ENCODE measurements at places on chromosomes 4 and X.

GRCh38 chr4:17985832-17986231, 35.7 kb downstream of the LCORL start:
- DNase-seq, result no peak

- DNase-seq, result no peak
Measured at GRCh38 chrX:1536712-1537030, 314 bp downstream of the P2RY8 start.

GRCh38 chr4:74463123-74463522, 18.2 kb downstream of the AREG start:
- no peak for DNase-seq

DNA sequence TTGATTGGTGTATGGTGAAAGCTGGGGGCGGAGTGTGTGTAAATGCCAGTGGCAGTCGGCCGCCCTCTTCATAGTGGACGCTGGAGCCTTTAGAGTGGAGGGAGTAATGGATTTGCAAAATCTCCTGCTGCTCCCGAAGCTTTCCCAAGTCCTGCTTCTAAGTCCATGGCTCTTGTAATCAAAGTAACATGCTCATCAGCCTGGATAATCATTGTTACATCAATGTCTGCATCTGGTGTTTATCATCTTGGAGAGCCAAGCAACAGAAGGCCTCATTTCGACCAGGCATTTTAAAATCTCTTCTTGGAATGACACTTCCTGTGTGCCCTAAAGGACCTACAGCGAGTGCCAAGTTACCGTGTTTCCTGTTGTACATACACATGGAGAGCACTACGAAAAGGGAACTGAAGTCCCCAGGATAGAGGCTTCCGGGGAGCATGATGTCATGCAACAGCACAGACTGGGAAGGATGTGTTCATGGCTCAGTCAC, 32.2 kb downstream of the UNC5C start:
- no peak for DNase-seq

- DNase-seq, result no peak
Measured at GRCh38 chr4:40199999-40200874, 3.4 kb downstream of the RHOH start.

DNA sequence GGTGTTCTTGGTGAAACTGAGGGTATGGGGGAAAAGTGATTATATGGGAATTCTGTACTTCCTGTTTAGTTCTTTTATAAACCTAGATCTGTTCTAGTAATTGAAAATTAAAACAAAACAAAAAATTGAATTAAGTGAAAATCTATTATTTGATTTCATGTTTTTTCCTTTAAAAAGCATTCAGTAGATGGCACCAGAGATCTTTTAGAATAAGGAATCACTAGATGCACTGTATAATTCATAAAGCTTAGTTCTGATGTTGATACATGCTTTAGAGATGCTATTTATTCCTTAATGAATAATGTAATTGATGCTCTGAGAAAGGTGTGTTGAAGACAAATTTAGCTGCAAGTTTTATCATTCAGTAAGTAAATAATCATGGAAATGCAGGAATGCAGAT, 87.3 kb downstream of the LCORL start:
- no peak for DNase-seq

GRCh38 chrX:10325611-10326010, 168.8 kb downstream of the CLCN4 start:
- no peak for DNase-seq

GRCh38 chr4:14223461-14223860, 595.9 kb upstream of the BOD1L1 start:
- DNase-seq, result no peak

- DNase-seq, result no peak
Measured at GRCh38 chr4:133102043-133102442, 47.1 kb upstream of the PCDH10 start.

DNA sequence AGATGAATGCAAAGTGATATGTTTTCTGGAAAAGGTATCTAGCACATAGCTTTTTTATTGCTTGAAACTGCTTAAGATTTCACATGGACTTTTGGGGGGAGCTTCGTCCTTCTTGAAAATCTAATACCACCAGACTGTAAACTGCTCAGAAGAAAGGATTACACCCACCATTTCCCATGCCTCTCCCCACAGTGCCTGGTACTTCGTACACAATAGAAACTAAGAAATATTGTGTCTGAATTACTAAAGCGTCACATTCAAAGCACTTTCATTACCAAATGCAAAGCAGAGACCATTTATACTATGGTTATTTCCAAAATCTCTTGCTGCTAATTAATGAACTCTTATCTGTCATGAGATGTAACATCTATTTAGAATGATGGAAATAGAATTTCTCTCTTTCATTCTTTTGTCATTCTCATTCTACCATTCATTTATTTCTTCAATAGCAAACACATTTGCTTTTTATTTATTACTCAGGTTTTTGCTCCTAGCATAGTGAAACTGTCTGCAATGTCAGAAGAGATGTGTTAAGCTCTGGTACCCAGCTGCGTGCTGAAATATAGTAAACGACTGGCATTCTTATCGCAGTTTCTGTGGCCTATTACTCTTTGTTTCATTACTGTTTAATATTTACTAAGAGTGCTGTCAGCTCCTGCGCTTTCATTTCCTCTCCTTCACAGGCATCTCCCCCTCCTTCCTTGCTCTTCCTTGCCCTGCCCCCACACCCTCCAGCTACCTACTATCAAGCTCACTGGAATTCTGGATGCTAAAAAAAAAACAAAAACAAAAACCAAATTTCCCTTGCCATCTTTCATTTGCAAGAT, 51.4 kb upstream of the RAPGEF2 start:
- no peak for DNase-seq

GRCh38 chr4:174420316-174420715, 102.0 kb downstream of the HPGD start:
- no peak for DNase-seq

GRCh38 chr4:124183231-124183630, 529.3 kb downstream of the ANKRD50 start:
- DNase-seq, result no peak

GRCh38 chrX:78327370-78328086, at the start of gene CYSLTR1:
Gene CYSLTR1 (minus strand): TSS chrX:78327611. CDS start chrX:78273746, 53,865 bp downstream.
- DNase-seq, result no peak

DNA sequence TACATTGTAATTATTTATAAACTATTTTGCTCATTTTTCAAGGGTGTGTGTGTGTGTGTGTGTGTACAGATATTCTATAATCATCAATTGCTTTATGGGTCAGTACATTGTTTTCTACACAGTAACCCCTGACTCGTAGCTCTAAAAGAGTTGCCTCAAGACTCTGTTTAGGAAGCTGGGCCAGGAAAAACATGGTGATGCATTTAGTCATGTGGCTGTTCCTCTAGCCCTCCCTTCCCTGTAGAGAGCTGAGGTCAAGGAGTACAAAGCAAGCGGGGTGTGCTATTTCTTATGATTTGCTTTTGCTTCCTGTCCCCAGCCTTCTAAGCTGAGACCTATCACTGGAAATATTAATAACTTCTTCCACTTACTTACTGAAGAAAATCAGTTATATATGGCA, 34.8 kb upstream of the SPANXD start:
- no peak for DNase-seq

DNA sequence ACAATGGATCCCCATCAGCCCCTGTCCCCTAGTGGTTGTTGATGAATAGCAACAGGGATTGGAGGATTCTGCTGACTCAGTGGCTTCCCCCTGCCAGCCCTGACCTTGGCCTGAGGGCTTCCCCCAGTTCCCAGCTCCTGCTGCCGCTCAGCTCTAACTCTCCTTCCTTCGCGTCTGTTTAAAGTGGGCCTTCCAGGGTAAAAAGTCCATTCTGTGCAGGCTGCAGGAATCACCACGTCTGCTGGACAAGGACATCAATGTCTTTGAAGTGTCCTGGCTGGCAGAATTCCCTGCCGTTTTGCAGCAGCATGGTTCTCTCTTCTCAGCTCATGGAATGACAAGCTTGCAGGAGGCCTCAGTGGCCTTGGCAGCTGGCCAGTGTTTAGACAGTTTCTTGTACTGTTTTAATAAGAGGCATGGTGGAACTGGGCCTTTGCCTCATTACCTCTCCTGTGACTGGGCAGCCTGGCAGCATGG, 152.5 kb upstream of the STX18 start:
- no peak for DNase-seq

DNA sequence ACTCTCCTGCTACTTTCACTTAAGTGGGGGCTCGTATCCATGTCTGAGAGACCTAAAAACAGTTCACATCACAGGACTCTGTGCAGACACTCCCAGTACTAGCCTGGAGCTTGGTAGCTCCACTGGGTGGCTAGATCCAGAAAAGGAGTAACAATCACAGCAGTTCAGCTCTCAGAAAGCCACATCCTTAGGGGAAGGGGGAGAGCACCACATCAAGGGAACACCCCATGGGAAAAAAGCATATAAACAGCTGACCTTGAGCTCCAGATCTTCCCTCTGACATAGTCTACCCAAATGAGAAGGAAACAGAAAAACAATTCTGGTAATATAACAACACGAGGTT, 175.8 kb downstream of the FAM13A start:
- DNase-seq, result no peak

- DNase-seq, result no peak
Measured at GRCh38 chrX:120464411-120464810, 4.7 kb downstream of the LAMP2 start.

DNA sequence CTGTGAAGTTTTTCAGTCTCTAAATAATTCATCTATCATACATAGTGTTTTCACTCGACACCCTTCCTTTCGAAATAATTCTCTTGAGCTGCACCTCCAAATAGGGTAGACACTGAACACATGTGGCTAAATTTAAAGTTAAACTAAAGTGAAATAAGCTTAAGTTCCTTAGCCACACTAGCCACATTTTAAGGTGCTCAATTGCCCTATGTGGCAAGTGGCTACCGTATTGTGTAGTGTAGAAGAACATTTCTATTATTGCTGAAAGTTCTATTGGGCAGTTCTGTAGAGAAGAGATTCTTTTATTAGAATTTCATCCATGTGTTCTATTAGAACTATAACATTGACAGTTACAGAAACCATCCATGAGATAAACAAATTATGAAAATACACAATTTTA, 107.0 kb upstream of the CTSO start:
- no peak for DNase-seq

DNA sequence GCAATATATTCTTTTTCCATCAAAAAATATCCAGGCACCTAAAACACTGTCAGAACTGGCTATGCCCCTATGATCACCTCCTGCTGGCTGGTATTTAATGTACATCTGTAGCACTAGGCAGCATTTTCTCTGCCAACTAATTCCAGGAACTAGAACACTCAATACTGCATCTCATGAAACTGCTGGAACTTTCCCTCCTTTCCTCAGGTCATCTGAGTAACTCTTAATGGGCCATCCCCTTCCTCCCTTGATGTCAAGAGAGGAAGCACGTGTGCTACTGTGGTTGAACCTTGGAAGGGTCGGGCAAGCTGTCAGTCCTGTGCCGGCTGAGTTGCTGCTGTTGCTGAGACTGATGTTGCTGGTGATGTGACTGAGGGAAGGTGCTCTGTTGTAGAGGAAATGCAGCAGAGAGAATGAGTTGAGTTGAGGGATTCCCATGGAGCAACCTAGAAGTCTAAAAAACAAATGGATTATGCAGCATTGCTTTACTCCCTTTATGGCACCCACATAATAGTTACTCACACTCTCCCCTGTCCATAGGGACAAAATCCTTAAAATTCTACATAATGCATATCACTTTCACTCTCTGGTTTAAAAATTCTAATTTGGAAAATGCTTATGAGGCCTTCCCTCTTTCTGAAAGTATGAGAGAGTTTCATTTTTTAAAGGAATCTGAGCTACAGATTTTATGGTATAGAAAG, 39.5 kb downstream of the TMEM165 start:
- no peak for DNase-seq

DNA sequence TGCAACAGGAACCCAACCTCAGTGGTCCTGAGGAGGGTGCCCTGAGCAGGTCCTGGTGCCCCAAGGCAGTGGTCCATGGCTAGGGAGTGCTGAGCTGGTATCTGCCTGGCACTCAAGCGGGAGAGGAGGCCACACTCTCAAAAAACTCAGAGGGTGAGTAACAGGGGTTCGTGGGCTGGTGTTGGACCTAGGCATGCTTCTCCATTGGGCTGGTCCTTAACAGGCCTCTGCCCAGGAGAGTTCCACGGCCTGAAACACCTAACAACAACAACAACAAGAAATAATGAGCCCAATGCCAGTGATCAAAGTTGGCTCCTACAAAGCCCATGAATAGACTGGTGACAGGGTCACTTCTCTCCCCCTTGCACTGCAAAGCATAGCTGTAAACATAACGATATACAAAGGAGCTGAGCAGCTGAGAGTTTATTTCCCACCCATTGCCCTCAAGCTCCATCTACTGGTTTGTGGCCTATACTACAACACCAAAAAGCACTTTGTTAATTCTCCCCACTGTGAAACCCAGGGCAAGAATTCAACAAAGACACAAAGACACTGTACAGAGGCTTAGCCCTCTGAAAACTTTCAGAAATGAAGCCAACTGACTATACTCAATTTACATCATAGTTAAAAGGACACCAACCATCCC, 736.1 kb upstream of the ADGRL3 start:
- DNase-seq, result no peak

GRCh38 chrX:106684207-106684606, 42.3 kb upstream of the RNF128 start:
- DNase-seq, result no peak

DNA sequence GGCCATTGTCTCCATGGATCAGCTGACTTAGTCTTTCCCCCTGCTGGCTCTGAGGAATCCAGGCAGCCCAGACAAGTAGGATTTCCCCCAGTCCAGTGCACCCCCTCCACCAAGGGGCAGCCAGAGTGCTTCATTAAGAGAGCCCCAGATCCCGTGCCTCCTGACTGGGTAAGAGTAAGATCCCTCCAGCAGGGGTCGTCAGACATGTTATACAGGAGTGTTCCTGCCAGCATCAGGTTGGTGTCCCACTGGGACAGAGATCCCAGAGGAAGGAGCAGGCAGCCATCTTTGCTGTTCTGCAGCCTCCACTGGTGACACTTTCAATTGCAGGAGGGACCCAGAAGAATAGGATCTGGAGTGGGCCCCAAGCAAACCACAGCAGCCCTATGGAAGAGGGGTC, 29.0 kb upstream of the INPP4B start:
- no peak for DNase-seq

DNA sequence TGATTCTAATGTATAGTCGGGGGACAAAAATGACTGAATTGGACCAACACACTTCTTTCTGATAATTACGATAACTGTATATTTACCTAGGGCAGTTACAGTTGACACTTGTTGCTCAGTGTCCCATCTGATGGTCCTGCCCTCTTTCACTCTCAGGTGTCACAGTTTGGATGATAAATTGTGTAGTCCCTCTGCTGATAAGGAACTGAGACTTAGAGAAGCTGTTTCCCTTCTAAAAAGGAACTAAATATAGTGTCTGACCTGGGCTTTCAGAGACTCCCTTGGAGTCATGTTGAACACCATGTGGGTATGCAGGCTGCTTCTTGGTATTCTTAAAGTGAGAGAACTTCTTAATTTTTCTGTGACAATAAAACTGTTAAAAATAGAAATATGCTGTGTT, 23.7 kb upstream of the PNPLA4 start:
- DNase-seq, result no peak

- no peak for DNase-seq
Measured at GRCh38 chrX:16966752-16967448, 20.4 kb downstream of the REPS2 start.

GRCh38 chr4:145557720-145558119, 61.5 kb upstream of the MMAA start:
- DNase-seq, result no peak
